Cerebellar cortex (tissue), 1 donor: ENCODE measurements at places on chromosomes 12 and 14.
A peak's percentile ranks its signal among the peaks of the same experiment; 100 is the strongest.

- peak; percentile 39 for DNase-seq
Observed at GRCh38 chr12:108570743-108571608, 8.6 kb downstream of the ISCU start.

GRCh38 chr14:20530771-20531571 is 25.6 kb downstream of the RNASE10 start:
- DNase-seq = peak; percentile 69

- DNase-seq = no peak
Observed at GRCh38 chr14:67547224-67547780, 14.2 kb downstream of the PLEKHH1 start.

DNA sequence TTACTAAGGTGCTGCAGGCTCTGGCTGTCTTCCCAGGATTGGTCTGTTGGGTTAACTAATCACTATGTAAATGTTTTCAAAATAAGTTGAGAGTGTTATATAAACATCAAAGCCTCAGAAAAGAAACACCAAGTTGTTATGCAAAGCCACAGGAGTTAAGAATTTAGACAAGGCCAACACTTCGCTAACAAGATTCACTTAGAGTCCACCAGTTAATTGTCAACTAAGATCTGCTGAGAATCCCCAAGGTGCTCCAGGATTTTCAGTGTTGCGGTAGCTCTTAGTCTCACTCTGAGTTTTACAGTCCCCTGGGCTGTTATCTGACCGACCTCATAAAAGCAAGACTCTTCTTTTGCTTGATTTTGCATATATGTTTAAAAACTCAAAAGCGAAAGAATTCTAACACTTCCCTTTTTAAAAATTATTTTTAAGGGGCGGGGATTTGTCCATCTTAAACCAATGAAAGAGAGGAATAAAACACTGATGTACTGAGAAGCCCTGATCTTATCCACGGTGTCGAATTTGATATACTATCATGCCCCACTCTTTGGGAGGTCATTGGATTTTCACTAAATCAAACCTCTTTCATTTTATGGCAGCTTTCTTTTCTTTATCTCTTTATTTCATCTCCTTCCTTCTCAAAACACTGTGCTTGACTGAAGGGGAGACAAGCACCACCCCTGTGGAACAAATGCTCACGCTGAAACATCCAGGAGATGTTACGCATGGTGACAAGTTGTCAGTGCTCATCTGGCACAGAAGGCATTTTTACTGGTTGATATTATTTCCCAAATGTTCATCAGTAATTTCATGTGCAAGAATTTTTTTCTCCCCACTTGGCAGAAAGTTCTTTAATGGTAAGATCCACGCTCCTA is 7.0 kb downstream of the NIN start:
- DNase-seq = no peak

DNA sequence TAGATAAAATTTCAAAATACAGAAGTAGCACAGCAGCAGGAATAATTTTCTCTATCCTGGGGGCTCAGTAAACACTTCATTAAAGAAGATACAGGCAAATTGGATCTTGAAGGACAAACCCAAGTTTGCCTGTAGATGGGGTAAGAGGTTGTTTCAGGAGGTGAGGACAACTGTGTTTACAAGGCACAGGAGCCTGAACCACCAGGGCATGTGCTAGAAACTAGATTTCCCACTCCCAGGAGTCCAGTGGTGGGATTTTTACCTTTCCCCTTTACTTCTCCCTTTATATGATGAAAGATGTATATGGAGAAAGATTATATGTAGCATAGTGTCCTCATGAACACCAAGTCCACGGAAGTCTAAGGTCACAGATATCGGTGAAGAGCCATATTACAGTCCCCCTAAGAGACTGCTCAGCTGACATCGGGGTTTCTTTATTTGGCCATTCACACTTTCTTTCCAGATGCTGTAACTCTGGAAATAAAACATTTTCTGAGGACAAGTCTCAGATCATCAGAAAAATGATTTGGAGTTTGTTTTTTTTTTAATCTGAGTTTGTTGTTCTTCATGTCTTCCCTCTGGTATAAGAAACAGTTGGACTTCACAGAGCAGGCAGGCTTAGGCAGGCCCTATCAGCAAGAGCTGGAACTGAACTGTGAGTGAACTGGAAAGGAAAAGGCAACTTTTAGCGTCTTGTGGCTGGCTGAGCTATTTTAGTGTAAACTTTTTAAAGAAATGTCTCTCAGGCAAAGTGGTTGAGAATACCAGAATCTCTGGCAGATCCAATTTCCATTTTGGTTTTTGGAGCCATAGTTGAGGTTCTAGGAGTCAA is 8.0 kb upstream of the EVL start:
- DNase-seq = peak; percentile 39

DNA sequence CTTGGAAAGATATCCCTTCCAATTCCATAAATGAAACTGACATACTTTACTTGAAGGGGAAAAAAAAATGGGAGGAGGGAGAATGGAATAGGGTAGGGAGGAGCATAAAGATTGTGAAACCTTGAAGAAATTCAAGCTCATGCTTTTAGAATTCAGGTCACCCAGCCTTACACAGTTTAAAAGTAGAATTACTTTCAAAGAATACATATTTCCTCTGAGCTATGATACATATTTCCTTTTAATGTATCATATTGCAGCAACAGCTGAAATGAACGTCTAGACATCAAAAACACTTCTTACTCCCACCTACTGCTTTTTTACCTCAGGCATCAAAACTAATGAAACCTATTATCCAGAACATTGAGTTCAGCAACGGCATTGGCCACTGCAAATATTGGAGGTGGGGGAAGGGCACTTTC is 156.0 kb downstream of the MED13L start:
- no peak for DNase-seq

- DNase-seq = peak; percentile 100
Observed at GRCh38 chr12:6688999-6689882, at the start of gene ZNF384. TSS of gene ZNF384 (minus strand) at chr12:6689375. CDS start at chr12:6679520, 9,855 bp downstream.

- DNase-seq = peak; percentile 52
Observed at GRCh38 chr12:6871052-6871957, 1.8 kb downstream of the SPSB2 start.

DNA sequence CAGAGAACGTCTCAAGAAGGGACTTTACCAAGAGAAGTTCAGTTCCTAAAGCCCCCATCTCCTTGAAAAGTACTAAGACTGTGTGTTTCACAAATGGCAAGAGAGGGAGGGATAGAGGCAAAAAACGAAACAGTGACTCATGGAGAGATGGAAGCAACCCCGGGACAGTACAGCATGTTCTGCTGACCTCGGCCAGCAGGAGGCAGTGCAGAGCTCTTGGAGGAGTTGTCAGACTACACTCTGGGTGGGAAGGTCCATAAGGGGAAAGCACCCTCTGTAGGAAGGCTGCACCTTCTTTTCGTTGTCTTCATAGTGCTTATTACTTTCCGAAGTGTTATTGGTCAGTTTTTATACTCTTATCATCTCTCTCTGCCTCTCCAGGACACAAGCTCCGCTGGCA is 525.2 kb upstream of the CCDC196 start:
- peak; percentile 31 for DNase-seq

DNA sequence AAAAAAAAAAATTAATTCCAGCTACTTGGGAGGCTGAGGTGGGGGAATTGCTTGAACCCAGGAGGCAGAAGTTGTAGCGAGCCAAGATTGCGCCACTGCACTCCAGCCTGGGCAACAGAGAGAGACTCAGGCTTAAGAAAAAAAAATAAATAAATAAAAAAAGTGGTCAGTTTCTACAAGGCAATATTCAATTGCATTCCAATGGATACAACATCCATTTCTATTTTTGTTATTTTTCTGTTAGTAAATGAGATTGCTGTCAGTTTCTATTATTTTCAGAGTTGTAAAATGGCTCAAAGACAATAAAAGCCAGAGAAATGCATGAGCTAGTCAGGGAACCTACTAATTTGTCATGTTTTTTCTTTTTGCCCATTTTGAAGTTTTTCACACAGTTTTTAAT is 119.2 kb downstream of the PDE3A start:
- DNase-seq = no peak

DNA sequence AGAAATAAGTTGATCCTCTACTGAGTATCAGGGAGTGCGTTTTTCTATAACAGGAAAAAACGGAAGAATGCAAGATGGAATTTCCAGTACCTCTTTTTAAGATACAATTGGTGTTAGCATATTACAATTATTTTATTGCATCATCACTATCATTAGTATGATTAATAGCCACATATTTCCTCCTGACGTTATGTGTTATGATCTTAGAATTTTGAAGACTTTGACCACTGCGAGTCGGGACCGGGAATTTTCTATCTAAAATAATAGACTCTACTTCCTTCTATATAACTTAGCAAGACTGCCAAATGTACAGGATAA is 679 bp upstream of the SAV1 start:
- DNase-seq = no peak

DNA sequence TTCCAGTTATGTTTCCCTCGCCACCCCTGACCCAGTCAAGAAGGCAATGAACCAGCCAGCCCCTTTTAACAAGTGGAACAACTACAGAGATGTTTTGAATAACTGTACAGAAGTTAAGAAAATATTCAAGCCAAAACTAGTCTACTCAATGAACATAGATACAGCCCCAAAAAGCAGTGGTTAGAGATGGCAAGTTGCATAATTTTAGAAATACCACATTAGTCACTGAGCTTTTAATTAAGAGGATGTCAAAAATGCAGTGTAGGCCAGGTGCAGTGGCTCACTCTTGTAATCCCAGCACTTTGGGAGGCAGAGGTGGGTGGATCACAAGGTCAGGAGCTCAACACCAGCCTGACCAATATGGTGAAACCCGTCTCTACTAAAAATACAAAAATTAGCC is 27.2 kb downstream of the PROX2 start:
- no peak for DNase-seq

GRCh38 chr12:128387811-128388422 is 120.9 kb downstream of the TMEM132C start:
- DNase-seq = peak; percentile 32

DNA sequence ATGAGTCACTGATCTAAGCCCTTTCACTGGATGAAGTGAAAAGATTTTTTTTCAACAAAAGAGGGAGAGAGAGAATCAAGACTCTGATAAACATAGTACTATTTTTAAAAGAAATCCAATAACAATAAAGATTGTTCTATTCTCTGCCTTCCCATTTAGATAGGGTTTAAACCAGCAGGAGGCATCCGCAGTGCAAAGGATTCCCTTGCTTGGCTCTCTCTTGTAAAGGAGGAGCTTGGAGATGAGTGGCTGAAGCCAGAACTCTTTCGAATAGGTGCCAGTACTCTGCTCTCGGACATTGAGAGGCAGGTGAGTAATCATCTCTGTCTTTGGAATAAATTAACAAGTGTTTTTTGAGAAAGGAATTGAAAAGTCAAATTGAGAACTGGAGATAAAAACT is 124.9 kb downstream of the DERA start:
- DNase-seq = no peak

DNA sequence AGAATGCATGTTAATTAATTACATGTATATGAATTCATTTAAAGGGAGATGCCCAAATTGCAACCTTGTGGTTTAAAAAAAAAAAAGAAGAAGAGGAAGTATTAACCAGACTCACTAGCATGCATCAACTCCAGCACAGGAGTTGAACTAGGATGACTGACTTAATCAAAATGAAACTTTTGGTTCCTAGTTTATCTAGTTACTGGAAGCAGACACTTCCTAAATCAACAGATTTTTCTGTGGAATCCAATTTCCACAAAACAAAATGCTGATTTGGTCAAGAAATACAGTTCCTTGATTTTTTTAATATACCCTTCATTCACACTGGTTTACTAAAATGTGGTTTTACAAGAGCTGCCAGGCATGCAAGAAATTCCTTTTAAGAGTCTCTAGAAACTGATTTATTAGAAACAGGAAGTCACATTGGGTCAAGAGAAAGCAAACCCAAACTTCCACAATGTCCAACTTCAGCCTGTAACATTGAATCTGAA is 41.6 kb downstream of the ITPR2 start:
- DNase-seq = no peak

DNA sequence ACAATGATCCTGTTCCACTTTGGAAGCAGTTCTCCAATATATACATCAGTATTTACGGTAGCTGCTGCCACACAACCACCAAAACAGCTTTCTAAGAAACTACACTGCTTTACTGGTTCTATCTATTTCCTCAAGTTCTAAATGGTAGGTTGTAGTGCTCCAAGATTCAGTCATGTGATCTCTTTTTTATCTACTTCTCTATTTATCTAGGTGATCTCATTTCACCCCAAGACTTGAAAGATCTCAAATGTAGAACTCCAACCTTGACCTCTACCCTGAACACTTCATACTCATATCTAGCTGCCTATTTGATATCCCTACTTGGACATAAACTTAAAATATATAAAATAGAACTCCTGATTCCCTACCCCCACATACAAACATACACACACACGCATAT is 133.9 kb upstream of the RAP1B start:
- DNase-seq = no peak

DNA sequence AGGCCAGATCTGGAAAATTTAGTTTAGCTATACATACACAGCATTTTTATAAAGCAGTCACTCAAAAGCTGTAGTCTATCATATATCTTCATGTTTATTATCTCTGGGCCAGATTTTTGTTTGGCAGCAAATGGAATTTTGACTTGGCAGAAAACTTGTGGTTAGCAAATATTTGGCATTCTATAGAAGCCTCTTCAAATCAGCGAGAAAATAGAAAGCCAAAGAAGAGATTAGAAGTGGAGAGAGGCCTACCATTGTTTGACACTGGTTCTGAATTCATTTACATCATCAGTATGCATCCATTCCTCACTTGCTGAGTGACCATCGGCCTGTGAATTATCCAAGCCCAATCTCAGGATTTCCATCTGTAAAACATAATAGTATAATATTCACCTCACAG is 1077.6 kb downstream of the GALC start:
- DNase-seq = no peak

GRCh38 chr14:104078031-104078455 is 7.5 kb upstream of the ASPG start:
- DNase-seq = peak; percentile 90

DNA sequence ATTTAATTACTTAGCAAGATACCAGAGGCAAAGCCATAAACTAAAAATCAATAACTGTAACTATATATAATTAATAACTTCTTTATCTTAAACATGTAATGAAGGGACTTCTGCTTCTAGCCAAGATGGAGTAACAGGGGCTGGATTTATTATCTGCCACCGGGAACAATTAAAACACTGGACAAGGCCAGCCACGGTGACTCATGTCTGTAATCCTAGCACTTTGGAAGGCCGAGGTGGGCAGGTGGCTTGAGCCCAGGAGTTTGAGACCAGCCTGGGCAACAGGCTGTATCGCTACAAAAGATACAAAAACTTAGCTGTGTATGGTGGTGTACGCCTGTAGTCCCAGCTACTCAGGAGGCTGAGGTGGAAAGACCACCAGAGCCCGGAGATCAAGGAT is 113.6 kb downstream of the TAOK3 start:
- DNase-seq = no peak
